ENCODE measurements at places on chromosomes 13 and 19. TPM values are rescaled to one million over a fixed set of nuclear protein-coding genes. Genes with fewer than 3 reads are reported as not detected.

FCHO1 gene
- 0.56 TPM for total RNA-seq

GRCh38 chr13:111392486-111392885 is 72.0 kb downstream of the TEX29 start:
- no peaks in the 10 kb centered on the region for H3K4me1 ChIP-seq
- H3K27ac ChIP-seq: no peak overlapping the region
- no peaks in the 10 kb centered on the region for H3K36me3 ChIP-seq
- DNase-seq: no peak
- H3K4me3 ChIP-seq: no peak overlapping the region

DNA sequence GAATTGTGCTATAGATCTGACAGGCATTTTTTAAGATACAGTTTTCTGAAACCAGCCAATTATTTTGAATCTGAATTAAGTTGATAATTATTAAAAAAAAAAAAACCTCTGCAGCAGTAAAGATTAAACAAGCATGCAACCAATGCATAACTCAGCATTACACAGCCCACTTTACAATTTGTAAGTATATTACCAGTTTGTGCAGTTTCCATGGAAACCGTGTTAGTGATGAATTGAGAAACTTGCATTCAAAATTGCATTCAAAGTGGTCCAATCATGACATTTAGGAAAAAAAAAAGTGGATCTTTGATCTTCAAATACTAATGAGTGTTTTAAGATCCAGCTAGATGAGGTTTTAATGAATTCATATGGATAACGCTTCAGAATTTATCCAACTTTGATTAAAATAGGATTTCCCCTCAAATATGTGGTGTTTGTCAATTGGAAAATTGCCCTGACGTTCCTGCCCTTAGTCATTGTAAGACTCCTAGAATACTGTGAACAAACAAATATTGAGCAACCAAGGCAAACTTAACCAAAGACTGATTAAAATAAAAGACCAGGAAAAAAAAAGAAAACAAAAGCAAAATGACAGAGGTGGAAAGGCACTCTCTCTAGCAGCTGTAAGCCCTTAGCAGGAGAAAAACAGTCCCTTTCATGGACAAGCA is 314.8 kb upstream of the MAB21L1 start:
- no peaks in the 10 kb centered on the region for H3K27me3 ChIP-seq
- H3K36me3 ChIP-seq: no peaks in the 10 kb centered on the region
- no peak for DNase-seq

- peaks cover 27% of the 10 kb centered on the region for H3K4me1 ChIP-seq
- H3K4me3 ChIP-seq: peak within 1 kb of the TSS; percentile 89
- H3K27me3 ChIP-seq: no peaks in the 10 kb centered on the region
- DNase-seq: no peak
- H3K27ac ChIP-seq: peak within 1 kb of the TSS; percentile 97
Measured at GRCh38 chr19:36115453-36116343, at the start of gene TBCB. Gene TBCB, plus strand, starts transcription at chr19:36115468. Its CDS starts 93 bp downstream, at chr19:36115561.

DNA sequence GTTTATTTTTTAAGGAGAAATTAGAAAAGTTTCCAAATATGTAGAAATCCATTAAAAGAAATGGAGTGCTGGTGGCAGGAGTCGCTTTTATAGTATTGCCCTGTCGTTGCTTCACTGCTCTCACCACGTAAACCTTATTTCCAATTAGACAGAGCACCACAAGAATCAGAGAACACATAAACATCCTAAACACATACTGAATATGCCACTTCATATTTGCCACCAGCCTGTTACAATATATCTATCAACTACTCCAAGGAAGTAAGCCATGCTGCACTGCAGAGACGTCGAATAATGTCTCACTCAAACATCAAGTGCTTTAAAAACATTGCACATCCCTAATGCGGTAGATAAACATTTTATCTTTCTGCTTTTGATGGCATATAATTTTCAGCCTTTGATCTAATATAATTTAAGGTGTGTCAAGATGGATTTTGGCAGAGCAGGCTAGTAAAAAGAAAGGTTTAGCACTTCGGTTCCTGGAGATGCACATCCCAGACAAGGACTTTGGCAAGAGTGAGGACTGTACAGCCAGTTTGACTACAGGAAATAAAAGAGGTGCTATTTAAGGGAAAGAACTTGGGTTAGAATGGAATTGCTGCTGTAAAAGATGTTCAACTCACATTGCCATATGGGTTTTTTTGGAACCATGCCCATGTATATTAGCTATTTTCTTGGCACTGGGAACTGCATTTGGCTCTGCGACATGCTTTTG is 932.3 kb downstream of the EFNB2 start:
- no peaks in the 10 kb centered on the region for H3K36me3 ChIP-seq
- no peak overlapping the region for H3K4me3 ChIP-seq
- H3K4me1 ChIP-seq: peaks cover 16% of the 10 kb centered on the region
- DNase-seq: no peak
- no peaks in the 10 kb centered on the region for H3K27me3 ChIP-seq

DNA sequence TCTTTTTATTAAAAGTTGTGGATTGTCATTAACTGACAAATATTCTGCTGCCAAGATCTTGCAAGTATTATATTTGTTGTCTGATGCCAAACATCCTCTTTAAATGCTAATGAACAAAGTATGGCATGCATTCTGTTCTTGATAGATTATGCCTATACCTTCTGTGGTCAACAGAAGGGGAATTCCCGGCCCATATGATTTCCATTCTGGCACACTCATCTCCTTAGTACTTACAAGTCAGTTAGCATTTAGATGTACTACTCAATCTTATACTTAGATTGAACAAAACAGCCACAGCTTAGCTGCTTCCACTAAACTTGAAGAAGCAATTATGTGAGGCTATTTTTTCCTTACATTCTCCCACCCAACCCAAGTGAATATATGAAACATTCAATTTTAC is 246.1 kb upstream of the DACH1 start:
- no peak overlapping the region for H3K4me3 ChIP-seq
- H3K4me1 ChIP-seq: peaks cover 7% of the 10 kb centered on the region
- no peak overlapping the region for H3K27ac ChIP-seq

DNA sequence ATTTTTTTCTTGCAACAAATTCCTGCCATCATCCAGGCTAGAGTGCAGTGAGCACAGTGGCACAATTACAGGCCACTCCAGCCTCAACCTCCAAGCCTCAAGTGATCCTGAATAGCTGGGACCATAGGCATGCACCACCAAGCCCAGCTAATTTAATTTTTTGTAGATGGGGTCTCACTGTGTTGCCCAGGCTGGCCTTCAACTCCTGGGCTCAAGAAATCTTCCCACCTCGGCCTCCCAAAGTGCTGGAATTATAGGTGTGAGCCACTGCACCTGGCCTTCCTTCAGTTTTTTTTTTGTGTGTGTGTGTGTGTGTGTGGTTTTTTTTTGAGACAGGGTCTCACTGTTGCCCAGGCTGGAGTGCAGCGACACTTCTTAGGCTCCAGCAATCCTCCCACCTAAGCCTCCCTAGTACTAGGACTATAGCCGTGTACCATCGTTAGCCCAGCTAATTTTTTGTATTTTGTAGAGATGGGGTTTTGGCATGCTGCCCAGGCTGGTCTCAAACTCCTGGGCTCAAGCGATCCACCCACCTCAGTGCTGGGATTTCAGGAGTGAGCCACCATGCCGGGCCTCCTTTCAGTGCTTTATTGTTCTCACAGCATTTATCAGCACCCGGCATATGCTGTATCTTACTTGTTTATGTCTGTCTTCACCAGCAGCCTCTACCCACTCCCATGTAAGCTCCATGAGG is 5.9 kb upstream of the SRRM5 start:
- H3K4me1 ChIP-seq: peaks cover 9% of the 10 kb centered on the region
- H3K36me3 ChIP-seq: peaks cover 10% of the 10 kb centered on the region
- no peak overlapping the region for H3K27ac ChIP-seq
- no peaks in the 10 kb centered on the region for H3K27me3 ChIP-seq
